ENCODE measurements at places on chromosomes 7 and 10.

- DNase-seq, result no peak
These were observed 156.3 kb downstream of the PTPRN2 start for GRCh38 chr7:158431055-158431940.

- DNase-seq, result no peak
These were observed 44.6 kb upstream of the ANAPC16 start for GRCh38 chr10:72171175-72171630.

DNA sequence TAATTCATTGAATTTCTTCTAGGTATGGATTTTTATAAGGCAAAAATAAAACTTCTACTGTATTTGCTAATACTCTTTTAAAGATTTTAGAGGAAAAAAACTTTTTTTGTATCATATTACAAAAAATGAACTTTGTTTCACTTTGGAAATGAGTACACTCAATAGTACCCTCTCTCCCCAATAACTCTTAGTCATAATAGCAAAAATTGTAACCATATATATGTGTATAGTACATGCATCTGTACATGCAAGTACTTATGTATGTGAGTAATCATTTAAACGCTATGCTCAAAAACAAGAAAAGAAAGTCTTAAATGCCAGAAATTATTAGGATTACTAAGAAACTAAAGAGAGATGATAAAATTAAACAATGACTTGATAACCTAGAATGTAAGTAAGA, 95.9 kb upstream of the HGF start:
- DNase-seq, result no peak

DNA sequence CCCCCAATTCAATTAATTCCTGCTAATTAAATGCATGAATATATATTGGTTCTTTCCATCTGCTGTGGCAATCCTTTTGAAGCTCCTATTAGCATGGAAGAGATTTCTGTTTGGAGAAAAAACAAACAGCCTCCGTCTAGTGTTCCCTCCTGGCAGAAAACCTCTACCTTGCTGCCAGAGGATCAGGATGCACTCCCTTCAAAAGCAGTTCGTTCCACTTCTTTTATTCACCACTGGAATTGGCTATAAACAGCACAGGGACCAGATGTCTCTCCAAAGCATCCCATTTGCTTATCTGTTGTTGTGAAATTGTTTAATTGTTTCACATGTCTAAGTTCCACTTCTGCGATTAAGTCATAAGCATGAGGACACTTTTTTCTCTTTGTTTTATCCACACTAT, 77.8 kb upstream of the PTN start:
- no peak for DNase-seq

DNA sequence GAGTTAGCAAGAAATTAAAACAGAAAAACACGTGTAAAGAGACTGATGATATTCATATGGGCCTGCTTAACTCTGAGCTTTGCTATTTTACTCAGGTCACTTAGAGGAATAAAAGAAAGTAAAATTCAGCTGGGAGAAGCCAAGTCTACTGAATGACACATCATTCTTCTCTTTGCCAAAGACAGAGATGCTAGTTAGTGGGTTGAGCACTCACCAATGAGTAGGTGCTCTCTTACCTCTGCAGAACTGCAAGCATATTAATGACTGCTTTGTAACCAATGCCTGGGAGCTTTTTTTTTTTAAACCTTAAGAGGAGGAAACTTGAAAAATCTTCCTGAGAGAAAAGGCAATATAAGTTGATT, 44.8 kb upstream of the BAMBI start:
- DNase-seq, result no peak

DNA sequence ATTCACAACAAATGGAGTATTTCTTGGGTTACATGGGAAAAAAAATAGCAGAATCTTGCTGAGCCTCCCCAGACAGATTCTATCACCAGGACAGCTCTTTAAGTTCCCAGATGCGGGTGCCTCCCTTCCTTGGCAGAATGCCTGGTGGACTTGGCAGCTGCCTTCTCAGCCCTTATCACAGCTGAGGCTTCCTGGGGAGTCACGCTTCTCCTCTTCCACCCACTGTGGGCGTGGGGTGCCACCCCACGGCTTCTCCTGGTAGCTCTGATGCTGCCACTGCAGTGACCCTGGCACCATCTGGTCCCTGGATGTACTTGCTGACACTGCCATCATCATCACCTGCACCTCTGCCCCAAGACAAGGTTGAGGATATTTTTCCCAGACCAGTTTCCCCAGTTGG, 16.2 kb upstream of the NME8 start:
- no peak for DNase-seq

- DNase-seq, result no peak
These were observed 107.3 kb upstream of the SGCE start for GRCh38 chr7:94763268-94763667.

DNA sequence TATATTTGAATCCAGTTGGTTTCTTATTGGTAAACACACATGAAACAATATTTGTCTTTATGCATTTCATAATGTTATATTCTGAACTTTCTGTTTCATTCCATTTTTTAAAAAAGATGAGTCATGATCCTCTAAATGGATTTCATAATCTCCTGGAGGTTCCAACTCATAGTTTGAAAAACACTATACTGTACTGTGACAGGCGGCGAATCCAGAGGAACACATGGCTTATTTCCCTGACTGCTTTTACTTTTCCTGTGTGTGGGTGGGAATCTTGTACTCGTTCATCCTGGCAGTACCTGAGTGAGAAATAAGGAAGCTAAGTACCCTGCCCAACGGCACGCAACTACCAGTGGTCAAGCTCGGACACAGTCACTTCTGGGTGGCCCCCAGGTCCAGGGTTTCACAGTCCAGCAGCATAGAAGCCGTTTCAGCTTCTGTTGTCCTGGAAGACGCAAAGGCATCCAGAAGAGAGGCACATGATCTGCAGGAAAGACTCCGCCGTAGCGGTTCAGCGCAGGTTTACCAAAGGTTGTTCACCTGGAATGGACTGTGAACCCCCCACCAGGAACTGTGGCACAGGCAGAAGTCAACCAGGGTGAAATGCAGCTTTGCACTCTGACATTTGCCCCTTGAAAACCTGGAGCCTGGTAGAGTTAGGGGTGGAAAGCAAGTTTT, 117.7 kb downstream of the CCNY start:
- DNase-seq, result no peak

DNA sequence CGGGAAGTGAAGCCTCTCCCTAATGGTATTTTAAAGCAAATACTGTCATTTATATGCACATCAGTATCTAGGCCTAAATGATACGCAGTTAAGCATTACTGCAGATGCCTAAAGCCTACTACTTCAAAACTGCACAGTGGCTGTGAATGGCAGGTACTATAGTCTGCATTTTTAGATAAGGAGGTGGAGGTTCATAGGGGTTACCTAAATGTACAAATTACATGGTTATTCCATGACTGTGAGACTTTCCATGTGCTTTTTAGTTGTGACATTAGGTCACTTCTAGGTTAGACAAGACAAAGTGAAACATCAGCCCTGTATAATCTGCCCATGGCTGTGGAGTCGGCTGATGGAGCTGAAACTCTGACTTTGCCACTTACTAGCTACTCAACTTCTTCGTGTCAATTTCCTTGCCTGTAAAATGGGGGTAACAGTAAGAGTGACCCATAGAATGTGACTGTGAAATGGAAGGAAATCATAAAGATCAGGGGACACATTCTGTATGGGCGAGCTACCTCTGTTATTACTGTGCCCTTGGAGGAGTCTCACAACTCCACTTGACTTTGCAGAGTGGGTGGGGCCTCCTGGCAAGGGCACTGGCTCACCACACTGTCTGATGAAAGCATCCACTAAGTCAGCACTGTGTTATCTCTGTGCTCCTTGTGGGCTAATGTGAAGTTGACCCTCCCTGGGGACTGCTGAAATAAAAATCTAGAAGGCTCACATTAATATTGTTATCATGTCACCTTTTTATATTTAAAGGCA, 239.4 kb downstream of the TNS3 start:
- DNase-seq, result no peak

DNA sequence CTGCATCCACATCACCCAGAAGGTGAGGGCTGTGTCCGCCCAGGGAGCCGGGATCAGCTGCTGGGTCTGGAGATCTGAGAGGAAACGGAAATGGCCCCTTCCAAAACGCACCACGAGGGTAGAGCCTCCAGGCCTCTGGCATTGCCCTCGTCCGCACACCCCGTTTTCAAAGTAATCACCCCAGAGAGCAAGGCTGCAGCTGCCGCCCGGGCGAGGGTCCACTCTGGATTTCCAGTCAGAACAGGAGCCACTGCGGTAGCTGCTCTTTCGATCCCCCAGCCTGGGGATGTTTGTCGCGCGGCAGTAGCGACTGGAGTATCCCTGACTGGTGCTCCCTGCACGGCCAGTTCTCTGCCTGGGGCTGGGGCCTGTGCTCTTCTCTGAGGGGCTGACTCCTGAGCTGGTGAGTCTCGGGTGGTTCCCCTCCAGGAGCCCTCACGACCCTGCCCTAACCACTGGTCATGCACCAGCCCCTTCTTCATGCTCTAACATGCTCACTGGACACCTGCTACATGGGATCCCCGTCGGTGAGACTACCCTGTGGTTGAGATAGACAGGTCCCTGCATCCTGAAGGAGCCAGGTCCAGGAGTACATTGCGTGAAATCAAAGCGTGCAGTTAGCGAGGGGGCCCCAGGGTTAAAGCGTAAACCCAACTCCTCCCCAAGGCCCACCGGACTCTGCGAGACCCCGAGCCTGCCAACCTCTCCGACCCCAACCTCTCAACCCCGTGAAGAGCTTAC, 99.2 kb downstream of the FOXL3 start:
- no peak for DNase-seq

DNA sequence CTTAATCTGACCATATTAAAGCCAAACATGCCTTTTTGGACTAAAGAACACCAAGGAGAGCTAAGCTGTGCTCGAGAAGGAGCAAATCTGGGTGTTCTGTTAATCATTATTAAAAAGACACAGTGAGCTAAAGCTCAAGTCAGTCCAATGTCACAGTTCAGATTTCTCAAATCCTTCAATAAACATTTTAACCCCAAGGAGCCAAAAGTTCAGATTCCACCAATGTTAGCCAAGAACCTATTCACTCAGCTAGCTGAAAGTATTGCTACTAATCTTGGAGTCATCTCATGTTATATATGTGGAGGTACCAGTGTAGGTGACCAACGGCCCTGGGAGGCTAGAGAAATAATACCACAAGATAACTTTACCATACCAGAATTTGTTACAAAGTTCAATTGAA, 14.5 kb upstream of the ZNF33B start:
- no peak for DNase-seq

All from activated T-helper 1 cell treated with Interleukin-2 at 50 U/mL for 16 hours (primary cell).